ENCODE measurements at places on chromosomes 16 and 17.

DNA sequence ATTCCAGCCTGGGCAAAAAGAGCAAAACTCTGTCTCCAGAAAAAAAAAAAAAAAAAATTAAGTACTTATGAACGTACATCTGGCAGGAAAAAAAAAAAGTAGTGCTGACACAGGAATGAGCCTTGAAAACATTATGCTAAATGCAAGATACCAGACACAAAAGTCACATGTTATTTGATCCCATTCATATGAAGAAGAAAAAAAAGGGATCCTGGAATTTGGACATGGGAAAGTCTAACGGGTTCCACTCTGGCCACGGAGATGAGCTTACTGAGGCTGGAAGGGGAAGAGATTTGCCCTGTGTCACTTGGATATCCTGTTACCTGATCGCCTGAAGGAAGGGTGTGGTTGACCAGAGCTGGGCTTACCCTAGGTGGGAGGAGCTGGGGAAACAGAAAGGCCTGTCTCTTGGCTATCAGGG, 251.9 kb downstream of the PARN start:
- DNase-seq: no peak

DNA sequence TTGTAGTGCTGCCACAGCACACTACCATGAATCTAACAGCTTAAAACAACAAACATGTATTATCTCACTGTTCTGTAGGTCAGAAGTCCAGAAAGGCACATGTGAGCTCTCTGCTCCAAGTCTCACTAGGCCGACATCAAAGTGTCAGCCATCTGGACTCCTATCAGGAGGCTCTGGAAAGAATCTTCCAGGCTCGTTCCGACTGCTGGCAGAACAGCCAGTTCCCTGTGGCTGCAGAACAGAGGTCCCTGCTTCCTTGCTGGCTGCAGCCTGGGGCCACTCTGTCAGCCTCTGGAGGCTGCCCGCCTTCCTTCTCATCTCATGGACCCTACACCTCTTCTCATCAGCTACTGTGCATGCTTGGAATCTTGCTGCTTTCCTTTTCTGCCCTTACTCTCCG, 168.9 kb downstream of the CBLN1 start:
- no peak for DNase-seq

GRCh38 chr17:61331178-61331577, 68.5 kb upstream of the TBX2 start:
- DNase-seq: no peak

DNA sequence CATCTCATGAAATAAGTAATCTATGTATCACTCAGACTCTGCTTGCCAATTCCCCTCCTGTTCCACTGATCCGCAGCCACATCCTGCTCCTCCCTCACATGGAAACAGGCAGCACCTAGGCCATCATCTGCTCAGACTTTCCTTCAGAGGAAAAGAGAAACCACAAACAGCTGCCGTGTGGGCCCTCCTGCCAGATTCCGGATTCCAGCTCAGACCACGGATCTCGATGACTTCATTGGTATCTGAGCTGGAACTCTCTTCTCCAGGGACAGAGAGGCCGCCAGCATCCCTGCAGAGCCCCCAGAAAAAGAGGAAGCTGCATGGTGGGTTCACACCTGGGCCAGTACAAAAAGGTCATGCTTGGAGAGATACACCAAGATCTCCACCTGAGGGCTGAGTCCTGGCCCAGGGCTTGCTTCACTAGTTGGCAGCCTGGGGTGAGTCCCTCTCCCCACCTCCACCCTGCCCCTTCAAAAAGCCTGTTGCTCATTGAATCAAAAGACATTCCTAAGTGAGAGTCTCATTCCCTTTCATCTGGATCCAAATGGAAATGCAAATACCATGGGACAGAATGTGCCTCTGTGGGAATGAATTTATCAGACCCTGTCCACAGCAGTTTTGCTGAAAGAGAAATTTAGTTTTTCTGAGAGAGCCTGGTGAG, 47.2 kb downstream of the HOXB1 start:
- DNase-seq: peak; percentile 99

DNA sequence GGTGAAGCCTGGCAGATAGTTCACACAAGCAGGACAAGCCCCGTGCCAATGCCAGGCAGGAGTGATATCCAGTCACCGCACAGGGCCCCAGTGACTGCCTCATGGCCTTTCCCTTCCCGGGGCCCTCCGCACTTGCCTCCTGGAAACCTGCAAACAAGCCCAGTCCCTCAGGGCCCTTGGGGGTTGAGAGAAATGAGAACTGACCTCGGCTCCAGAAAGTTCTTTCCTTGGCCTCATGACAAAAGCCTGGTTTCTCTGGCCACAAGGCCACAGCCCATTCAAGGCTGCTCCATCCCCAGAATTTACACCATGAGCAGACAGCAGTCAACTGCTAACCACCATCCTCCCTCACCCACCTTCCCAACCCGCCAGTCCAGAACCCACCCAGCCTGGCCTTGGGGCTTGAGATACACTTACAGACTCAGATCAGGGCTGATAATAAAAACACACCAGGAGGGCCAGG, 77.6 kb downstream of the CCDC182 start:
- DNase-seq: no peak

DNA sequence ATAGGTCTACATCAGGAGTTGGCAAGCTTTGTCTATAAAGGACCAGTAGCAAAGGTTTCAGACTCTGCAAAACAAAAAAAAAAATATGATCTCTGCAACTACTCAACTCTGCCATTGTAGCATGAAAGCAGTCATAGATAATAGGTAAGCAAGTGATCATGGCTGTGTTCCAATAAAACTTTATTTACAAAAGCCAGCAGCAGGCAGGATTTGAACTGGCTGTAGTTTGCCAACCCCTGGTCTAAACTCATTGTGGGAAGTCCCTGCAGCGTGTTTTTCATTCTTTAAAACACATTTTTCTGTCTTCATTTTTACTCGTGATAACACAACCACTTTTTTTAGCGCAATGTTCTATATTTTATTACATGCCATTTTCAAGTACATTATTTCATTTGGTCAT, 127.5 kb upstream of the COX10 start:
- no peak for DNase-seq

GRCh38 chr16:4115209-4115948, 863 bp downstream of the ADCY9 start:
- peak; percentile 25 for DNase-seq

DNA sequence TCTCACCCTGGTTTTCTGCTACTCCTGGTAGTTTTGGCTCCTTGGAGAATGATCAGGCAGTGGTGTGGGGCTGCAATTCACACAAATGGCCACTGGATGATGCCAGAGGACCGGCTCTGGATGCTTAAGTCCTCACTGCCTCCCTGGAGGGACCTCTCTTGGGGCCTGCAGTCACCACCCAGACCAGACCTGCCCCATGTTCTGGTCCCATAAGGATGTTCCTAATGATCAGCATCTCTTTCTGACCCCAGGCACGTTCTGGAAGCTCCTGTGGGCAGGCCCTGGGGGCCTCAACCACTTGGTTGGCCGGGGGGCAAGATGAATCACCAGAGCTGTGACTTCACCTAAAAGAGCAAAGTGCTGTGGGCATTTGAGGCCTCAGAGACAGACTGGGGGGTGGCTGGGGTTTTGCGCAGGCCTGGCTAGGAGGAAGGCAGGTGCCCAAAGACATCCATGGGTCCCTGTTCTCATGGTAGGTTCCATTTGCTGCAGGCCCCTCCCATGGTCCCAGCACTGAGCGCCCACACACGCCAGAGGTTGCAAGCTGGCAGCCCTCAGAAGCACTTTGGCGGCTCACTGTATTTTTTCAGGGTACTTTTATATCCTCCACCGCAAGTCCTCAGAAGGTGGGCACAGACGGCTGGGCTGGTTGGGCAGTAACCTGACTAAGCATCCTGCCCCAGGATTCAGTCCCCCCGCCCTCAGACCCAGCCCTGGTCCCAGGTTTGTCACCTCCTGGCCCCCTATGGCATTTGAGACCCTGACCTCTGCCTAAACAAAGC, 53.2 kb downstream of the NT5M start:
- DNase-seq: no peak

DNA sequence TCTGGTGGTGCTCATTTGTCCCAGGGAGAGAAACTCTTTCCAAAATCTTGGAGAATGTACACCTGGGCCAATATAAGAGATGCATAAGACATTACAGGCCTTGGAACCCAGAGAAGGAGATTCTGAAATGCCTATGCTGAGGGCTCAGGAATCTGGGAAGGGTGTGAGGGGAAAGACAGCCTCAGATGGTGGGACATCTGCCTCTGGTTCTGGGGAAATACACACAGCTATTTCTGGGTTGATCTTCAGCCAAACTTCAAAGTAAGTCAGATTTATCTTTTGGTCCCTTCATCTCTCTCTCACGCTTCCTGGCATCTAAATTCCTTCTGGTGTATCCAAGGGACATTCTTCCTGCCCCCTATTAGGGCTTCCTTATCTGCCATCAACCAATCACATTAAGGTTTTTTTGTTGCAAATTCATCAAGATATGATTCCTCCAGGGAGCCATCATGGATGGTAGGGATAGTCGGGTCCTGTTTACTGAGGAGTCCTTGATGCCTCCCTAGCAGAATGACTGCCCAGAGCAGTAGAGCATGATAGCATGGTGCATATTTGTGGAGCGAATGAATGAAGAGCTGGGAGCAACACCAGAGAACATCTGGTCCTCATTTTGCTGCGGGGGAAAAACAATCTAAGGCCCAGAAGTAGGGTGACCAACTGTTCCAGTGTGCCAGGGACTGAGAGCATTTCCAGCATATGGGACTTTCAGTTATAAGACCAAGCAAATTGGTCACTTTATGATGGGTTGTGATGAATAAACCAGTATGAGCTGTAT, 35.7 kb upstream of the DYNLL2 start:
- DNase-seq: no peak

- DNase-seq: no peak
These were observed 923 bp downstream of the GDPD3 start for GRCh38 chr16:30112197-30113030.

DNA sequence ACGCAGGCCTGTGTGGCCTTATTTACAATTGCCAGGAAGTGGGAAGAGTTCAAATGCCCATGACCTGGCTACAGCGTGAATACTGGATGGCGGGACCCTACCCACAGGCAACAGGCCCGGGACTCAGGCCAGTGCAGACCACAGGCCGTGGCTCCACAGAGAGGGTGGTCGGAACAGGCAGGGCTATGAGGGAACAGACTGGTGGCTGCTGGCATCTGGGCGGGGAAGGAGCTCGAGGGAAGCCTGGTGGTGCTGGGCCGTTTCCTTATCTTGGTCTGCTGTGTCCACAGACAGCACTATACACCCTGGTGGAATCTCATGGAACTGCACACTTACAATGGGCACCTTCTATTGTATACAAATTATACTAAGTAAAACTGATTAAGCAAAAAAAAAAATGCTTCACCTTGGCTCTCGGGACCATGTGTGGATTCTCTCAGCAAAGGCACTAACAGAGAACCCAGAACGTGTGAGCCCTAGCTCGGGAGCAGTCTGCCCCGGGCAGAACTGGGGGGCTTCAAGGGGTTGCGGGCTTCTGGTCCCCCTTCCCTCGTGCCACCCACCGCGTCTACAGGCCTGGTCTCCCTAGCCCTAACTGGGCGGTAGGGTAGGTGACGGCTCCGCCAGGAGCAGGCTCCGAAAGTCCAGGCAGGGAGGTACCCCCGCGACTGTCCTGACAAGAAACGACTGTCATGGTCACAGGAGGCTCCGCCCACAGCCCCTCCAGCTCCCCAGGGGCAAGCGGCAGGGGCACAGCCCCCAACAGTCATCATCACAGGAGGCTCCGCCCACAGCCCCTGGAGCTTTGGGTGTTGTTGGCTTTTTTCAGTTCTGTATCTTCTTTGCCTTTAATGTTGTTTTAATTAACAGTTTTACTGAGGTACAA, 21.8 kb downstream of the CEP131 start:
- peak; percentile 29 for DNase-seq

DNA sequence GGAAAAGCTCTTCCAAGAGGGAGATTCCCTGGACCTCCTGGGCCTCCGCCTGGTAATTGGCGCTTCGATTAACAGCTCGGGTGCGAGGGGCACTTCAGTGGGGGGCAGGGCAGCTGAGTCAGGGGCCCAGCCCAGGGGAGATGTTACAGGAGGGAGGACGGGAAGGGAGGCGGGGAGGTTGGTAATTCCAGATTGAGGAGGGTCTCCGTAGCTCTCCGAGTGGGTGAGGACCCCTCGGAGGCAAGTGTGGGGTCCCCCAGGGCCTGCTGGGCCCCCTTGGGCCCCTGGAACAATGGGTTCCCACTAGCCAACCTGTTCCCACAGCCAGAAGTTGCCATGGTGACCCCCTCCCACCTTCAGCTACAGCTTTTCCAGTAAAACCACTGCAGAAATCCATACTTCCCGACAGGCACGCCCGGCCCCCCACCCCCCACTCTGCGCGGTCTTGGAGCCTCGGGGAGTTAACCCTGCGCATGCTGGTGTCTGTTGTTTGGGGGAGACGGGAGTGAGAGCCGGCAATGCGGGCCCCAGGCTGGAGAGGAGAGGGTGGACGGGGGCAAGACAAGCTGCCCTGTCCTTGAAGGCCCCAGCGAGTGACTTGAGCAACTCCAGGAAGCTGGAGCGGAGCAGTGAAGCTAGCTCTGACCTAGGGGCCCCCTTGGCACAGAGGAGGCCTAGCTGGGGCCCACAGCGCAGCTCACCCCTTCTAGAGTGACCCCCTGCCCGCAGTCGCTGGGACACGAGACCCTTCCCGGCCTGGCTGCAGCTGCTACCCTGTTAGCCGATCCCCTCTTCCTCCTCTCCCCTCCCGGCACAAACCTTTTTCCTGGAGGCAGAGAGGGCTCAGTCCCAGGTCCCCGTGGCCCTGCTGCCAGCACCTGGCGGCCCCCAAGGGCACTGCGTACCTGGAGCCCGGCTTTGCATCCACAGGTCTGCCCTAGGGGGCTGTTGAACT, 37.8 kb downstream of the TMEM235 start:
- no peak for DNase-seq

DNA sequence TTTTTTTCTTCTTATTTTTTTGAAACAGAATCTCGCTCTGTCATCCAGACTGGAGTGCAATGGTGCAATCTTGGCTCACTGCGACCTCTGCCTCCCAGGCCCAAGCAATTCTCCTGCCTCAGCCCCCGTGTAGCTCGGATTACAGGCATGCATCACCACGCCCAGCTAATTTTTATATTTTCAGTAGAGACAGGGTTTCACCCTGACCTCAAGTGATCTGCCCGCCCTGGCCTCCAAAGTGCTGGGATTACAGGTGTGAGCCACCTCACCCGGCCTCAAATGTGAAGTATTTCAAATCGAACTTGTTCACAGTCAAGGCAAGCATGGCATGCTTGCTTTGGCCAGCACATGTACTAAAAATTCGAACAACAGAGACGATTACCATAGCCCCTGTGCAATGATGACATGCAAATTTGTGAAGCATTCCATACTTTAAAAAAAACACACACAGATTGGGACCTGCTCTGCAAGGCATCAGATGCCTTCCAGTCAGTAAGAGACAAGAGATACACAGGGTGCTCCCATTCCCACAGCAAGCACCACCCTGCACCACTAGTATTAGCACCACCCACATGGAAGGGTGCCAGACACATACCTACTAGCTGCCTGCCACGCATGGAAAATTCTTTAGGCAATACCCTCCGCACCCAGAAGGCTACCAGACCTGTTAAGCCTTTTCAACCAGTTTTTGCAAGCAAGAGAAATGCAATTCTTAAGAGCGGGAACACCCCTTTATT, 47.2 kb downstream of the ANKRD11 start:
- DNase-seq: peak; percentile 60

- no peak for DNase-seq
These were observed 23.8 kb upstream of the DOC2B start for GRCh38 chr17:205148-205669.

- DNase-seq: no peak
These were observed 203.7 kb downstream of the LGALS9B start for GRCh38 chr17:20263595-20263994.

GRCh38 chr17:5585836-5586521, 1.7 kb upstream of the NLRP1 start:
- peak; percentile 60 for DNase-seq

GRCh38 chr16:80065541-80065940, 465.0 kb upstream of the MAF start:
- no peak for DNase-seq

- no peak for DNase-seq
These were observed at the start of gene USH1G for GRCh38 chr17:74922694-74923537. USH1G (minus strand) TSS chr17:74923255; CDS start chr17:74923073, 182 bp downstream.
